Mammary epithelial cell (primary cell): ENCODE measurements at places on chromosomes 3 and 15.
A peak's percentile ranks its signal among the peaks of the same experiment; 100 is the strongest.

DNA sequence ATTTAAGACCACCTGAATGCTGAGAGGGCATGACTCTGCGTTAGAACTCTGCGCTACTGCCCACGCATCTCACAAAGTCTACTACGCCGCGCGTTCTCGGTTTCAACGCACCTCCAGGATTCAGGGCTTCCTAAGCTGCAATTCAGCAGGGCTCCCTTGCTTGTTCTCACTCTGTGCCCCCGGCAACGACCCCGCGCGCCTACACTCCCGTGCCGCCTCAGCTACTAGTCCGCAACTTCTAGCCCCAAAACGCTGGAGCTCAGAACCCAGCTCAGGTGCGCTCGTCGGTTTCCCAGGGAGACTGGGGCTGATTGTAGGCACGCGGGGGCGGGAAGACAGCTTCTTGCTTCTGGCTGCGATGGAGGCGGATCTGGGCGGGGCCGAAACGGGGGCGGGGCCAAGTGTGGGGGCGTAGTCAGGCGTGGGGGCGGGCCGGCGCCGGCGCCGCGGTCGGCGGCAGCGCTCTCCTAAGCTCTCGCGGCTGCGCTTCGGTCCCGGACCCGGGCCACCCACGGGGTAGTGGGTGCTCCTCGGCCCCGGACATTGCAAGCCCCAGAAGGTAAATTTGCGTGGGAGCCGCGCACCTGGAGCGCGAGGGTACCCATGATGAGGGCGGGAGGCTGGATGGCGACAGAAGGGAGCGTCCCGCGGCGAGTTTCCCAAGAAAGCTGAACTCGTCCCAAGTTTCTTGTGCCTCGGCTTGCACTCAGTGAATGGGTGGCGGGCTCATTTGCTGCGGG, at the start of gene ARHGEF26:
TSS of gene ARHGEF26 (plus strand) at position 430 of the 740 bp plus-strand sequence. CDS start 603 bp downstream, outside the sequence.
- peak; percentile 83 for DNase-seq

DNA sequence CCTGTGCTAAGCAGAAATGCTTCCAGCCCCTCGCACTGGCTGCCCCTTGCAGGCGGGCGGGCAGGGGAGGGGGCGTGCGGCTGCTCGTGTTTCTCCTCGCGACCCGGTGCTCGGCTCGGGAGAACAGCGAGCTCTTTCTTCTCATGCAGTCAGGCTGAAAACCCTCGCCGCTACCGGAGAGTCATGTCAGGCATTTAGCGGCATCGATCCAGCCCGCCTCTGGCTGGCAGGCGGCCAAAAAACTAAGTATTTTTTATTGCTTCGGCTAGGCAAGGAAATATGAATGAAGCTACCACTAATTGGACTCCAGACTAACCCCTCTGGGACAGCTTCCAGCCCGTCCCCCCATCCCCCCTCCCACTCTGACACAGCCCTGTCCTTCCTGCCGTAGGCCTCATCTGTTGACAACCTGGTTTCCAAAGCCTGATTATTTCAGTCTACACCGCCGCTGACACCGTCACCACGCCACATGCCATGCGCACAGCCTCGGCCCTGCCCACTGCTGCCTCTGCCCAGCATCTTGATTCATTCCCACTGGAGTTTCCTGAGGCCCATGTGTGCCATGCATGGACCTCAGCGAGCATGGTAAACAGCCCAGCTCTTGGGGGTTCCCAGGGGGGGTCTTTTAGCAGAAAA, 35.3 kb downstream of the TLE3 start:
- DNase-seq: no peak

- DNase-seq: no peak
These were observed 41.7 kb upstream of the ZBTB38 start for GRCh38 chr3:141326626-141327025.

DNA sequence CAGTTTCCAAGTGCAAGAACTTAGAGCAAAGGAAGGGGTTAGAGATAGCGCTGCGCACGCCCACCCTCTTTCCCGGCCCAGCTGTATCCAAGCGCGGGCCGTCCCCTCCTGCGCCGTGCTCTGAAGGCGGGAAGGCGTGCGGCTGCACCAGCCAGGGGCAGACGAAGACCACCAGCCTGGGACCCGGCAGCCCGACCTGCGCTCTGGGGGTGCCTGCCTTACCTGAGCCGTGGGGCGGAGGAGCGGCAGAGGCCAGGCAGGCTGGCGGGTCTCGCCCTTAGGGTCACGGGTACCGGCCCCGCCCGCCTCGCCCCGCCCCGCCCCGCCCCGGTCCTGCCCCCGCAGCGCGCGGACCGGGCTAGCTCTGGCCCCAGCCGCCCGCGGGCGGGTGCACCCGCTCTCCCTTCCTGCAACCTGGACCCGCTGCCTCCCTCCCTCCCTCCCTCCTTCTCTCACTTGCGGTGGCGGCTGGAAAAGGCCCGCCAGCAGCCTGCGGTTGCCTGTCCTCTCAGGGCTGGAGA, at the start of gene WDR72:
TSS of gene WDR72 (minus strand) at position 253 of the 521 bp plus-strand sequence. CDS start 26,514 bp downstream, outside the sequence.
- no peak for DNase-seq

DNA sequence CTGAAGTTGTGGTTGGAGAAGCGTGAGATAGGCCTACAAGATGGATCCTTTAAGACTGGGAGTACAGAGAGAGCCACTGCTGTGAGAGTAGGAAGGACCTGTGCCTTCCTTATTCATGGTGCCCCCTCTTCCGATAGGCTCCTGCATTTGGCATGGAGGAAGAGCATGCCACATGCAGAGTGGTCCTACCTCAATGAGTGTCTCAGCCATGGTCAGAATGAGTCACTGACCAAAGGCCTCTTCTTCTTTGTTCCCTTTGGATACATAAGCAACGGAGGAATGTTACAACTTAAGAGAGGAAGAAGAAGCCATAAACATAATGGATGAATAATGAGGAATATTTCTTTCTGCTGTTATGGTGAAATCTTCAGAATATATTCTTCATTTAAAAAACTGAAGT, 681.2 kb upstream of the GRM7 start:
- no peak for DNase-seq

- no peak for DNase-seq
These were observed 3.3 kb downstream of the PCBP4 start for GRCh38 chr3:51963951-51964451.

DNA sequence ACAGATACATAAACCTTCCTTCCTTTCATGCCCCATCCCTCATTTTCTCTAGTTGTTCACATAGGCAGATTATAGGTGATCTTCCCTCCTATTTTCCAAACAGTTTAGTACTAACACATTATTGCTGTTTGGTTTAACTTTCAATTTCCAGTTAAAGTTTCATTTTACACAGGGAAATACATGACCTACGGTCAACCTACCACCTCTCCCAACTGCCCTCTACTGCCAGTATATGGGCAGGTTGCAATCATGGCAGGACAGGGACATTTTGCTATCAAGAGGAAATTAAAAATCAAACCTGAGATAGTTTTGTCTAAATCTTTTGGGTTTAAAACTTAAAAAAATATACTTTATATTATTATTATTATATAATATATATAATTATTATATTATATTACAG, 26.1 kb upstream of the TFDP2 start:
- no peak for DNase-seq

GRCh38 chr3:7547826-7548225, 686.9 kb downstream of the GRM7 start:
- no peak for DNase-seq

GRCh38 chr15:51672155-51672687, 9.1 kb upstream of the SCG3 start:
- no peak for DNase-seq

DNA sequence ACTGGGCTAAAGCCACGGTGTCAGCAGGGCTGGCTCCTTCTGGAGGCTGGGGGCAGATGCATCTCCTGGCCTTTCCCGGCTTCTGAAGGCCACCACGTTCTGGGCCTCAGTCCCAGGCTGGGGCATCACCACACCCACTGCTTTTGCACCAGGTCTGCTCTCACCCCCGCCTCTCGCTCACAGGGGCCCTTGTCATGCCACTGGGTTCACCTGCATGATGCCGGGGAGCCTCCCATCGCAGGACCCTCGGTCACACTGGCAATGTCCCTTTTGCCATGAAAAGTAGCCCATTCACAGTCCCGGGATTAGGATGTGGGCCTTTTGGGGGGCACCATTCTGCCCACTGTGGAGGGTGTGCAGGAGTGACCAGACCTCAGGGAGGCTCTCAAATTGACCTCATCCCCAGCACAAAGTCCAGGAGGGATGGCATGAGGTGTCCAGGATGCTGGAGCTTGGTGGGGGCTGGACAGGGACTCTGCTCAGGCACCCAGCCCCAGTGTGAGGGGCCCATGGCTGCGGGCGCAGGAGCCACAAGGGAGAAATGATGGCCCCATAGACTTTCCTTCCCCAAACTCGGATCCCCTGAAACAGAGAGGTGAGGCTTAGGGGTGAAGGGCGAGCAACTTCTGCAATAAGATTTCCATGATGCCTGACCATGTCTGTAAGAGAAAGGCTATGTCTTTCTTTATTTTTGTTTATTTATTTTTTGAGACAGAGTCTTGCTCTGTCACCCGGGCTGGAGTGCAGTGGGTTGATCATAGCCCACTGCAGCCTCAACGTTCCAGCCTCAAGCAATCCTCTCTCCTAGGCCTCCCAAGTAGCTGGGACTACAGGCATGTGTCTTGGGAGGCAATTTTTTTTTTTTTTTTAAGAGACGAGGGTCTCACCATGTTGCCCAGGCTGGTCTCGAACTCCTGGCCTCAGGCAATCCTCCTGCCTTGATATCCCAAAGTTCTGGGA, 189.1 kb downstream of the GOLGA6L6 start:
- no peak for DNase-seq

DNA sequence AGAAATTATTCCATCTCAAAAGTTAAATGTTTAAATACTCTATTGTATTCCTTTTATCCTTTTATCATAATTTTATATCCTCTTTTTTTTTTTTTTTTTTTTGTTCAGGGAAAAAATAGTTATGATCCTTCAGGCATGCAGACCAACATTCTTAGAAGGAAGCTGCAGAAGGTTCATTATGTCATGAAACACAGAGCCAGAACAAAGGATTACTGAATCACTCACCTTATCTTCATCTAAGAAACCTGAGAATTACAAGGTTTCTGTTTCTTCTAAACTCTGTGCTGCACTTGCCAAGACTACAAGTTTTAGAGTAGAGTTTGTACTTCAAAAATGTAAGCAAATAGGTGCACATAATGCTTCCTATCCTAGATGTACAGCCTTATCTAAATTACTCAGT, 3.3 kb downstream of the PLCH1 start:
- DNase-seq: no peak

GRCh38 chr15:40274350-40275274, 8.3 kb downstream of the ANKRD63 start:
- DNase-seq: peak; percentile 60

- peak; percentile 77 for DNase-seq
These were observed 41.9 kb downstream of the FMN1 start for GRCh38 chr15:33152502-33153109.

DNA sequence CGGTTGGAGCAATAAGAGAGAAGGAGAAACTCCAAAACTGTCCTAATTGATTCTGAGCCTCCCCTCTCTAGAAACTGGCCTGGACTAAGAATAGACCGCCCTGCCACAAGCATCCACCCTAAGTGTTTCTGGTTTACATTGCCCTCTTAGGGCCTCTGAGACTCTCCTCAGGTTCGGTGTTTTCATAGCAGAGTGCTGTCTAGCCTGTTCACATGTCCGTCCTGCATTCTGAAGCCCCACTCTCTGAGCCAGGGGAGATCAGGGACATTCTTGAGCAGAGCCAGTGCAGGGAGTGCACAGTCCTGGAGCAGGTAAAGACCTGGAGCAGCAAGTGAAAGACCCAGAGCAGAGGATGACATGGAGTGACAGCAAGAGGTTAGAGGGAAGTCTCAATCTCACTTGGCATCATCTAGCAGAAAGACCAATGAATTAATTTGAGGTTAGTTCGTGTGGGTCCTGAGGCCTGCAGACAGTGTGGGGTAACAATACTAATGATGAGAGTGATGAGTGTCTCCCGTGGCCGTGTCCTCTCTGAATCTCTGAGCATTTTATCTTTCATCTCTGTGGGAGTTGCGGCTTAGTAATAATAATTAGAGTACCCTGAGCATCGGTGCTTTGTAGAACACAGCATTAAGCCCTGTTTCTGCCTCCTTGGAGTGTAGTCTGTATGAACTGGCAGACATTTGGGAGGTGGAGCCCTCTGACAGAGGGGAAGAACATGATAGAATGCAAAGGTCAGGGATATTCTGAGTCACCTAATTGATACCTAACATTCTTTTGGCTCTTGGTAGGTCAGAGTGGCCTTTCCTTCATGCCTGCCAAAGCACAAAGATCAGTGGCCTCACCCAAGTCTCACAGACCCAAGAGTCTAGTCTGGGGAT, 24.6 kb downstream of the MAPKBP1 start:
- no peak for DNase-seq

DNA sequence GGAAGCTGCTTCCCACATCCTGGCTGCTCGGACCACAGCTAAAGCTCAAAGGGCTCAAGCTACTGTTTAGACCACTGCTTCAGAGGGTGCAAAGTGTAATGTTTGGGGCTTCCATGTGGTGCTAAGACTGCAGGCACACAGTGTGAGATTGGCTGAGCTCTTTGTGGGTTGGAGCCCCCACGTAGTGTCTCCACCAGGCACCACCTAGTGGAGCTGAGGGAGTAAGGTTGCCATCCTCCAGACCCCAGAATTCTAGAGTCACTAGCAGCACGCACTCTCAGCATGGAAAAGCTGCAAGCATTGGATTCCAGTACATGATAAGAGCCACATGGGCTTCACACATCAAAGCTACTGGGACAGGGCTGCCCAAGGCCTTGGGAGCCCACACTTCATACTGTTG, 9.3 kb downstream of the MKRN3 start:
- no peak for DNase-seq

- no peak for DNase-seq
These were observed 277.2 kb downstream of the CHST2 start for GRCh38 chr3:143396790-143397189.

DNA sequence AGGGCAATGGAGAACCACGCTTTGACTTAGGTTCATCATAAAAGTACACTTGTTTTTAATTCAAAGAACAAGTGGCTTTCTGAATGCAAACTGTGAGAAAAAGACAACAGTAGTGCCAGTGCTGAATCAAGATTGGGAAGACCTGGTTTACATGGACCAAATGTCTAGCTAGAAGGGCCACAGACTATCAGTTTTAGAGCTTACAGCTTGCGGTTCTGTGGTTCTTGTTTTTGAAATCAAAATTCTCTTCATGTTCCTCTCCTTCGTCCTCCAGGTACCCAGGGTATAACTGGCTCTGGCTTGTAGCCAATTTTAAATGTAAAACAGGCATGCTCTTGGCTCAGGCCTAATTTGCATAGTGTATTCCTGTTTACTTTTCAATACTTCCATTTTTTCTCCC, 124.6 kb downstream of the TGFBR2 start:
- DNase-seq: no peak

GRCh38 chr15:85024509-85025336, 43.1 kb downstream of the PDE8A start:
- DNase-seq: peak; percentile 91

DNA sequence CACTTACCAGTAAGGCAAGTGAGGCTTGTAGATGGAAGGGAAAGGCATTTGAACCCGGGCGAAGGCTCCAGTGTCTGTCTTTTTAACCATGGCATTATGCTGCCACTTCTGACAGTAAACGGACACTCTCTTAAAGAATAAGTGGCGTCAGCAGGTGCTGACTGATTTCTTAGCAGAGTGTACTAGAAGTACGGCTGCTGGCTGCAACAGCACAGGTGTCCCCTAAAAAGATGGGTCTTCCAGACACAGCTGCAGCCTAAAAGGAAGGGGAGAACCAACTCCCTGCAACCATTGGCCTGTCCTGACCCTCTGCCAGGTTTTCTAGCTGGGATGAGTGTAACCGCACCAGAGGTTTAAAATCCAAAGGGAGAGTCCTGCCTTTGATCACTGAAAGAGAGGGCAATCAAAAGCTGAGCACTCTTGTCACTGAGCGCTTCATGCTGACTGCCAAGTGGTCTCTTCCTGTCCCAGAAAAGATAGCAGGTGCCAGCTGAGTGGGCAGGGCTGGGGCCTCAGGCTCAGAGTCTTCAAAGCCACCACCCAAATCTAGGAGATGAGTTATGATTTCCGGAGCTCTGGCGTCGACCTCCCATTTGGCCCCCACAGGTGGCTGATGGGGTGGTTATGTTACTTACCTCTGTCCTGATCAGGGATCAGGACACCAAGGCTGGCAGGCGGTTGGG, 255.8 kb downstream of the SLCO3A1 start:
- DNase-seq: no peak
